ENCODE measurements at places on chromosomes 2 and 18. TPM values are rescaled to one million over a fixed set of nuclear protein-coding genes. Genes with fewer than 3 reads are reported as not detected.

DNA sequence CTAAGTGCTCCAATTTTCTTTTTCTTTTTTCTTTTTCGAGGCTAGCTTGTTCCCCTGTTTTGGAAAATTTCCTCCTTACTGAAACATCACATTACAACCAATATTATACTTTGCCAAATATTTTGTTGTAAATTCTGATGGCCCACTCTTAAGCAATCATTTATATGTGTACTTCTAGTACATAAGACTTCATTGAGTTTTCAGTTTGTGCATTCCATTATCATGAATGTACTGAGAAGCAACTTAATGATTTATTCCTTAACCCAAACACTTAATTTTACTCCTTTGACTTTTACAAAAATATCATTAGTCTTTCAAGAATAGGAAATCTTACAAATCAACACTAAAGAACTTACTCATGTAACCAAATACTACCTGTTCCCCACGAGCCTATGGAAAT lies 242.4 kb downstream of the ARHGAP15 start:
- DNase-seq = no peak

Gene LIMS2
- total RNA-seq = 156 TPM

- DNase-seq = peak; percentile 81
These were observed 209.2 kb upstream of the SMAD2 start for GRCh38 chr18:48139431-48140347.

Gene SLC23A3
- total RNA-seq = 2.7 TPM

DNA sequence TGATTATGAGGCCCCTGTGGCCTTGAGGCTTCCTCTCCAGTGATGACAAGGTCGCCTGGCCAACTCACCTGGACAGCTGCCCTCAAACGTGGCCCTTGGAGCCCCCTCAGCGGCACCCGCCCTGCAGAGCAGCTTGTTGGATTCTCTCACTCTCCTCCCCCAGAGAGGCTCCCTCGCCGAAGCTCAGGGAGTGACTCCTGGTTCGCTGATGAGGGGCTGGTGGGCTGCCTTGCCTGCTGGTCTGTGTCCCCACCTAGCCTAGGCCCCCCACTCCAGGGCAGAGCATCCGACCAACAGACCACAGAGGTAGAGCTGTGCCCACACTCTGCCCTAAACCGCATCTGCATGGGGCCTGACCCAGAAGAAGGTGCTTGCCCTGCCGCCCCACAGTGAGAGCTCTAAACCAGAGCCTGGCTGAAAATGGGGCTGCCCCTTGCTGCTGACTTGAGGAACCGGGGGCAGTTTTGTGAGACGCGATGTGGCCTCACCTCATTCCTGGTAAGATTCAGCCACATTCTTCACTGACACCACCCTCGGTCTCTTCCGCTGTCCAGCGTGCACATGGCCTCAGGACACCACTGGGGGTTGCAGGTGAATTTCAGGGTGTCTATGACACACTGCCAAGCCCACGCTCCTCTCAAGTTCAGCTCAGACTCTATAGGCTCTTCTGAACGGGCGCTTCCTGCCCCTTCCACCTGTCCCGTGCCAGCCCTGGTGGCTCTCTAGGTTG lies 131.6 kb downstream of the CABLES1 start:
- DNase-seq = peak; percentile 51

- DNase-seq = no peak
These were observed 36.6 kb upstream of the IKZF2 start for GRCh38 chr2:213187833-213188532.

Gene SKA1
- 0.46 TPM for total RNA-seq

Gene STRN
- 16.8 TPM for total RNA-seq

DNA sequence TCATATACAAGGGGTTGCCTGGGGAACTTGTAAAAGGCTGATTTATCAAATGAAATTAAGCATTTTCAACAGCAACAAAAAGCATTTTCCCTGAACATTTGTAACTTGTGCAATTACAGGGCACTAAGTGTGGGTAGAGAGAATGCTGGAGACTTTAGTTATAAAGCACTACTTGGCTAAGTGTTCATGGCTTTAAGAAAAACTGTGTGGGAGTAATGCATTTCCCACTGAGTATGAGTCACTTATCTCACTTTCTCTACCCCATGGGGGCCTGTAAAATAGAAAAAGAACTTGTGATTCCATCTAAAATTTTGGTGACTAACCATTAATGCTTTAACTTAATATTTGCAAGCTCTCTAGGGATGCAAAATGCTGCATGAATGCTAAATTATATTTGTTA lies 193.4 kb downstream of the CCDC102B start:
- no peak for DNase-seq

DNA sequence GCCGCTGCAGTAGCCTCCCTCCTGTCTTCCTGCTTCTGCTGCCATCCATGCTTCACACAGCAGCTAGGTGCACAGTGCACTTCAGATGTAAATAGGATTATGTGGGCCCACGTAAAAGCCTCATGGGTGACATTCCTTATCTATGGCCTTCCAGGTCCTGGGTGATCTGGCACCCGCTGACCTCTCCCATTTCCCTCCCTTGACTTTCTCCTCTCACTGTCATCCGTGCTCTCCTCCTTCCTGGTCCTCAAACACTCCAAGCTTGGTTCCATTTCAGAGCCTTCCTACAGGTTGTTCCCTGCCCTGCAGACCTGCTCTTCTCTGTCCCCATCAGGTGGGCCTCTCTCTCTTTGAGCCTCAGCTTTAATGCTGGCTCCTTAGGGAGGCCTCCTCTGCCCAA lies 4.0 kb upstream of the SMYD5 start:
- DNase-seq = no peak

GRCh38 chr2:76446872-76447271 lies 736.2 kb upstream of the GCFC2 start:
- DNase-seq = no peak

DNA sequence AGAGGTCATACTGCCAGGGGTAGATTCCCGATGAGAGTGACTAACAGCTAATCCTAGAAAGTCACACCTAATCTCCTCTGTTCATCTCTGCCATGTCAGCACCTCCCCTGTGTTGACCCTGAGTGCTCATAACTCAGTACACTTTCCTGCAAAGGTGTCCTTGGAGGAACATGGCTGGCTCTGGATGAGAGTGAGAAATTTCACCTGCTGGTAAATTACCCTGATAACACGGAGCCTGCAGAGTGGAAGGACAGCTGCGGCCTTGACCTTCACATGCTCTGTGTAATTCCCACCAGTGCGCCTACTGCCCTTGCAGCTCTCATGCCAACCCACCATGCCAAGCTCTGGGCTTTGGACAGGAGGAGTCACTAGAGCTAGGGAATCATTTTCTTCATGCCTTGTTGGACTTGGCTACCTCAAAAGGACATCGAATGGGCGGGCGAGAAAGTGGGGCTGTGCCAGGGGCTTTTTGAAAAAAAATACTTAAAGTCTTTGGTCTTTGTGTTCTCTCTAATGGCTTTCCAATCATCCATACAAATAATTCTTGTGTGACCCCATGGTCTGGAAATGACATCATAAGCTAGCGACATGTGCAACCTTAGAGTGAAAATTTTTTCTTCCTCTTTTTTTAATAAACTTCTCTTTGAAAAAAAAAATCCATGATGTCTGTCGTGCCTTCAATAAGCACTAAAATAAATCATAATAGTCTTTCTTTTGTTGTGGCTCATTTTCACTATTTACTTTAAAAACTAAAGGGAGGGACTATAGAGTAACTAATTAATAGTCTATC lies 319.9 kb downstream of the MYCN start:
- DNase-seq = no peak

GRCh38 chr2:205803500-205803899 lies 121.2 kb downstream of the NRP2 start:
- DNase-seq = no peak

GRCh38 chr2:202046572-202046971 lies 12.9 kb downstream of the FZD7 start:
- DNase-seq = no peak

Data from upper lobe of left lung (tissue), 6 donors.